ENCODE measurements at places on chromosomes 5 and 9. TPM values are rescaled to one million over a fixed set of nuclear protein-coding genes. Genes with fewer than 3 reads are reported as not detected.

EGR1 gene
- total RNA-seq, result 47.6 TPM

MED27 gene
- total RNA-seq, result 10.9 TPM

SLC36A2 gene
- 0.20 TPM for total RNA-seq

SLC6A7 gene
- not detected for total RNA-seq

GRHPR gene
- total RNA-seq, result 59.7 TPM

STPG3 gene
- total RNA-seq, result not detected

ALDH1A1 gene
- total RNA-seq, result 19.2 TPM

TMC1 gene
- 0.69 TPM for total RNA-seq

ABCA1 gene
- 61.2 TPM for total RNA-seq

TNFSF15 gene
- total RNA-seq, result 0.59 TPM

C9orf50 gene
- not detected for total RNA-seq

HARS2 gene
- total RNA-seq, result 19.6 TPM

ZNF483 gene
- 4.2 TPM for total RNA-seq

TEX48 gene
- not detected for total RNA-seq

NRG2 gene
- 0.99 TPM for total RNA-seq

SURF1 gene
- 15.0 TPM for total RNA-seq

FST gene
- total RNA-seq, result 58.7 TPM

SLC23A1 gene
- total RNA-seq, result 0.30 TPM

AFAP1L1 gene
- total RNA-seq, result 20.8 TPM

PTPA gene
- 42.2 TPM for total RNA-seq

FOXI1 gene
- 0.10 TPM for total RNA-seq

ZNF300 gene
- 13.0 TPM for total RNA-seq

TNC gene
- 43.4 TPM for total RNA-seq

CATSPER3 gene
- not detected for total RNA-seq

SLC1A1 gene
- 1.3 TPM for total RNA-seq

STARD4 gene
- 18.1 TPM for total RNA-seq

GLRA1 gene
- total RNA-seq, result not detected

GDA gene
- 1.5 TPM for total RNA-seq

CDH6 gene
- total RNA-seq, result 6.9 TPM

C9 gene
- total RNA-seq, result 0.10 TPM

FGF18 gene
- total RNA-seq, result 5.5 TPM

BRIX1 gene
- total RNA-seq, result 30.4 TPM

PCDHA3 gene
- total RNA-seq, result 0.20 TPM

UGT3A2 gene
- total RNA-seq, result 21.4 TPM

SAXO1 gene
- total RNA-seq, result 0.10 TPM

LCNL1 gene
- total RNA-seq, result 0.20 TPM

PCDHB6 gene
- 0.39 TPM for total RNA-seq

All from skin of body (tissue), 3 donors.